ENCODE measurements at places on chromosomes 1 and 21. TPM values are rescaled to one million over a fixed set of nuclear protein-coding genes. Genes with fewer than 3 reads are reported as not detected.

GRCh38 chr1:98078596-98078995 is 157.8 kb upstream of the DPYD start:
- no peak for DNase-seq

Gene C8A
- 0.10 TPM for total RNA-seq

GRCh38 chr1:209249280-209249670 is 334.2 kb upstream of the CAMK1G start:
- no peak for DNase-seq

- DNase-seq: no peak
Observed at GRCh38 chr1:212532469-212533147, 76.0 kb upstream of the ATF3 start.

- no peak for DNase-seq
Observed at GRCh38 chr1:206570529-206570928, 41.7 kb downstream of the EIF2D start.

Gene WNT2B
- 1.5 TPM for total RNA-seq

- DNase-seq: no peak
Observed at GRCh38 chr1:58627221-58627620, 50.2 kb upstream of the TACSTD2 start.

DNA sequence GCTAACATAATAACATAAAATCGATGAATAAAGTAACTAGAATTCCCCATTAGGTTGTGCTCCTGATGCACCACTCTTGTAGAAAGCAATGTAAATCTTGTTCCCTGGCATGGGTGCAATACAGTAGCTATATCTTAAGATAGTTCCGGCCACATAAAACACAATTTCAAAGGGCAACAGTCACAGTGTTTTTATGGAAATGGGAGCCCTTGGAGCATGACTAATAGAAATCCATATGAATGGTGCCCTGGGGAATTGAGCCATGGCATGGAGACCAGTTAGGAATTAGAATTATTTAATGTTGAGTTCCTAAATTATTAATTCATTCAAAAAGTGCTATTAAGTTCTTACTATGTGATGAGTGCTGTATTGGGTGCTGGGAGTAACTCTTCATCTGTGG is 118.7 kb downstream of the KCNK2 start:
- DNase-seq: no peak

GRCh38 chr1:222251847-222252246 is 296.1 kb downstream of the HHIPL2 start:
- DNase-seq: no peak

DNA sequence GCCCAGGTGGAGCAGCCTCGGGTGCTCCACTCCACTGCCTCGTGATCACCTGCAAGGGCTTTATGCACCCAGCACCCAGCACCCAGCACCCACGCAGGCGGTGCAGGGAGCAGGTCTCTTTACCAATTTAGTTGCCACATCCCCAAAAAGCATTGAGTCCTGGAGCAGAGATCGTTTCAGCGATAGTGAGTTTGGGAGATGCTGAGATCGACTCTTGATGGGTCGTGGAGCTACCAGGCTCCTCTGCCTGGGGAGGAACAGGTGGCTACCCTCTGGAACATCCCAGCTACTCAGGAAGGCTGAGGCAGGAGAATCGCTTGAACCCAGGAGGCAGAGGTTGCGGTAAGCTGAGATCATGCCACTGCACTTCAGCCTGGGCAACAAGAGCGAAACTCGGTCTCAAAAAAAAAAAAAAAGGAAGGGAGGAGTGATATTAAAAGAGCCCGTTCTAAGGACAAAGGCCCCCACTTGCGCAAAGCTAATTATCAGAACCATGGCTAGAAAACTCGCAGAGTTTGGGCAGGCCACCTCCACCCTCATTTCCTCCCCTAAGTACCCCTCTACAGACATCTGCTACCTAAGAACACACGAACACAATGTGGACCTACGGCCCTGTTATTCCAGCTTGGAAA is 106.5 kb upstream of the SLC45A1 start:
- DNase-seq: no peak

GRCh38 chr1:92567211-92567868 is 80.6 kb upstream of the GFI1 start:
- DNase-seq: no peak

DNA sequence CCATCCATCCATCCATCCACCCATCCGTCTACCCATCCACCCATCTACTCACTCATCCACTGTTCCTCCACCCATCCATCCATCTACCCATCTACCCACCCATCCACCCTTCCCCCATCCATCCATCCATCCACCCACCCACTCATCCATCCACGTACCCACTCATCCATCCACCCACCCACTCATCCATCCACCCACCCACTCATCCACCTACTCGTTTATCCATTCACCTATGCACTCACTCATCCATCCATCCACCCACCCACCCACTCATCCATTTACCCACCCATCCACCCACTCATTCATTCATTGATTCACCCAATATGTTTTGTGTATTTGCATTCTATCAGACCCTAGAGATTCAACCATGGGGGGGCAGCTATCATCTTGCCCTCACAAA is 27.2 kb downstream of the TNFRSF8 start:
- DNase-seq: no peak

Data from HCT116 (cell line).